ENCODE measurements at places on chromosomes 6 and 20. TPM values are rescaled to one million over a fixed set of nuclear protein-coding genes. Genes with fewer than 3 reads are reported as not detected.

GRCh38 chr6:81383472-81383871, 369.0 kb downstream of the TENT5A start:
- no peak for DNase-seq

DNA sequence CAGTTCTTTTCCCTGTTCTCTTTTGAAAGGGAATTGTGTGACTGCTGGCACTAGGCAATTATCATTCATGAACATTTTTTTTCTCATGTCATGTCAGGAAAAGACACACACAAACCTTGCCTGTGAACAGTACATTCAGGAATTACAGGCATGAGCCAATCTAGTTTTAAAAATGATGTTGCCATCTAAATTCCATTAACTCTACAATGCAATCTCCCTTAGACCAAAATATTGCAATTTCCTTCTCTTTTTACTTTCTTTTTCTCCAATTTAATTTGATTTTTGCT, 127.5 kb upstream of the STMND1 start:
- no peak for DNase-seq

GRCh38 chr6:160992061-160992979, 751 bp downstream of the MAP3K4 start:
- no peak for DNase-seq

- no peak for DNase-seq
These were observed 295.7 kb downstream of the PHACTR1 start for GRCh38 chr6:13012296-13012695.

DNA sequence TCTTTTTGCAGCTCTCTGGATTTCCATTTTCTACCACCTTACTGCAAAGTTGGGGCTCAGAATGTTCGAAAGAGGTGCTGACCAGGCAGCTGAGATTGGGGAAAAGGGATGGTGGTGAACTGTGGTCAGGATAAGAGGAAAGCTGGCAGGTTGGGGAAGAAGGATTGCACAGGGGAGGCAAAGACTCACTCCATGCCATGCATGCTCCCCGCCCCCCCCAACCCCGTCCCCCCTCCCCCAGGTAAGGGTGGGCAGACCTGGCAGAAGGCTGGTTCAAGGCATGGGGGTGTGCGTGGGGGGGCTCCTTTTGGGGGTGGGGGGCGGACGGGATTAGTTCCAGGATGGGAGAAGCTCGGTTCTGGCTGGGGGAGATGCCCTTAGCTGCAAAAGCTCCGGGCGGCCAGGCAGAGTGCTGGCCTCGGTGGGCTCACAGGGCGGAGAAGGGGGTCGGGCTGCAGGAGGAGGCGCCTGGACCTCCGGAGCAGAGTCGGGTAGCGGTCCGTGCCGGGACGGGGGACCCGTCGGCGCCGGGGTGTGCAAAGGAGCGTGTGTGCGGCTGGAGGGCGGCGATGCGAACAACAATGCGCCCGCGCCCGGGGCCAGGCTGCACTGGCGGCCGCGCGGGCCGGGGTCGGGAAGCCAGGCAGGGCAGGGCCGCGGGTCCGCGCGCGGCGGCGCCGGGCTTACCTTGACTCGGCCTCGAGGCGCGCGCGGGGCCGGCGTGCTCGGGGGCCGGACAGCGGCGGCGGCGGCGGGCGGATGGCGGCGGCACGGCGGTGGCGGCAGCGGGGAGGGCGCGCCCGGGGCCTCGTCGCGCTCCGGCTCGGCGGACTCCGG, 880 bp downstream of the ADNP start:
- DNase-seq: peak; percentile 71

GRCh38 chr6:102986086-102986485, 1592.6 kb downstream of the GRIK2 start:
- DNase-seq: no peak

GRCh38 chr6:170127151-170127550, 163.7 kb downstream of the DLL1 start:
- DNase-seq: no peak

DNA sequence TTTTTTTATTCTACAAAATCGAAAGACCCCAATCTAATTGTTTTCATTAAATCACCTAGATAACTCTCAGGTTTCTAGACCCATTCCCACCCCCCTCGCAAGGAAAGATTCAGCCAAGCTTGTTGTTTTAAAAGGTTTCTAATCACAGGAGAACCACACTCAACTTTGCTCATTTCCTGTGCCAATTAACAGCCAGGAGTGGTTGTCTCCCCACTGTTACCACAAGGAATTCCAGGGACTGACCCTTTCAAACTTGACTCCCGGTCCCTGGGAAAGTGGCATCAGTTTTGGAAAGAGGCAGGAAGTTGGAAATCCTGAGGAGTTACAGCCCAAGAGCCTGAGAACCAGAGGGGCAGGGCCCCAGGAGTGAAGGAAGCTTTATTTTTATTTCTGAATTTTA, 561.3 kb upstream of the JAG1 start:
- no peak for DNase-seq

- DNase-seq: no peak
These were observed 50.9 kb upstream of the FAM184A start for GRCh38 chr6:119129148-119129967.

GRCh38 chr6:163679753-163680152, 265.2 kb downstream of the QKI start:
- DNase-seq: no peak

- no peak for DNase-seq
These were observed 152.7 kb downstream of the LY86 start for GRCh38 chr6:6741264-6741663.

DNA sequence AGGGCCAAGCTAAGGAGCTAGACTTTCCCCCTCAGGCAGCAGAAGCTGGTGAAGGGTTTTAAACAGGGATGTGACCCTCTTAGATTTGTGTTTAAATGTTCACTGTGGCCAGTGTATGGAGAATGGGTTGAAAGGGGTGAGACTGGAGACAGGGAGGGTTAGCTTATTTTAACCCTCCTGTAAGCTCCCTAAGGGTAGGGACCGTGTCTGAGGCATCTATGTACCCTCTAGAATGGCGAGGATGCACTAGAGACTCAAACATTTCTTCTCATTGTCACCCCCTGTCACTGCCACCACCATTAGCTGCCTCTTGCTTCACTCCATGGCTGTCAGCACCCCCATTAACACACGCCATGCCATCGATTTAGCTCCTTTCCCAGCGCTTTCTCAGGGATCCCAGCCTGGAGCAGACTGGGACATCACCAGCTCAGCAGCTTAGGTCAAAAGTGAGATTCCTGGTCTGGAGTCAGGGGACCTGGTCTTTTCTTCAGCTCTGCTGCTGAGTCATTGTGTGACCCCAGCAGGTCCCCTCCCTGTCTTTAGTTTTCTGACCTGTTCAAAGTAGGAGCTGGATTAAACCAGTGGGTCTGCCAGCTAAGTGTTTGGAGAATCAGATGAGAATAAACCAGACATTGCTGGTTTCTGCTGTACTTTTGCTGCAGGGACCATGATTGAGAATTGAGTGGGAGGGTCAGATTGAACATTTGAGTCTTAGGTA, 1.1 kb upstream of the SLC22A7 start:
- no peak for DNase-seq

GRCh38 chr6:161838306-161839035, 564.6 kb upstream of the AGPAT4 start:
- DNase-seq: no peak

DNA sequence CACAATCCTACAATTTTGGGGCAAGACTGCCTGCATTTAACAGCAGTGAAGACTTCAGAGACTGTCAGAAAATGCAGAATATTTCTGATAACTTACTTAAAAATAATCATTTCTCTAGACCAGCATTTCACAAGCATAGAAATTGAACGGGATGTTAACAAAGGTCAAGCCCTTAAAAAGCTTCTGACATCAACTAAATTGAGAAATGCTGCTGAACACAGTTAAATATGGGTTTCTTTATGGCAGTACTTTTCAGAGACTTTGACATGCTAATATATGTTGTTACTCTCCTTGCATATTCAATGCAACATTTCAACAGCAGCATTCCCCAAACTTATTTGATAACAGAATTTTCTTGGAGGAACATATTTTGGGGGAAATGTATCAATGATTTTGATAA, 84.5 kb downstream of the KIF13A start:
- DNase-seq: no peak

- DNase-seq: no peak
These were observed 313.8 kb downstream of the HDGFL1 start for GRCh38 chr6:22883061-22883717.

Gene BFSP1
- 0.36 TPM for total RNA-seq

Gene THBS2
- not detected for total RNA-seq

Gene MYH7B
- total RNA-seq: 0.55 TPM

Gene KCNQ2
- total RNA-seq: 0.37 TPM

Gene HLA-DQA1
- total RNA-seq: 3.9 TPM

Gene GNRH2
- total RNA-seq: 0.85 TPM

Gene HLA-DMB
- total RNA-seq: 14.0 TPM

Gene PDE10A
- not detected for total RNA-seq

Gene LY6G6D
- not detected for total RNA-seq

Gene RNF217
- 0.08 TPM for total RNA-seq
